CD4-positive, alpha-beta T cell treated with Interleukin-4 for 1 hour (primary cell): ENCODE measurements at places on chromosomes 7 and 10.

- DNase-seq: no peak
Measured at GRCh38 chr7:108124820-108125219, 5.3 kb downstream of the LAMB4 start.

- no peak for DNase-seq
Measured at GRCh38 chr7:148914208-148914777, 30.2 kb upstream of the EZH2 start.

DNA sequence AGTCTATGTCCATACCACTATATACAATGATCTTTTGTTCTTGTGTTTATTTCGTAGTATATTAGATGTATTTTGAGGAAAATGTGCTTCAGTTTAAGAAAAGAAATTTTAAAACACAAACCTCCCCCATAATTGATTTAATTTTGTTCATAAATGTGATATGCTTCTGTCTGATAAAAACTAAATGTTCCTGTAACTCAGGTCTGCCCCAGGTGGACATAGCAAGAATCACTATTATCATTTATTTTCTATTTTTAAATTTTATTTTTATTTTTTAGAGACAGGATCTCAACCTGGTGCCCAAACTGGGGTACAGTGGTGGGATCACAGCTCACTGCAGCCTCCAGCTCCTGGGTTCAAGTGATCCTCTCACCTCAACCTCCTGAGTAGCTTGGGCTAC, 43.2 kb downstream of the BEND7 start:
- no peak for DNase-seq

DNA sequence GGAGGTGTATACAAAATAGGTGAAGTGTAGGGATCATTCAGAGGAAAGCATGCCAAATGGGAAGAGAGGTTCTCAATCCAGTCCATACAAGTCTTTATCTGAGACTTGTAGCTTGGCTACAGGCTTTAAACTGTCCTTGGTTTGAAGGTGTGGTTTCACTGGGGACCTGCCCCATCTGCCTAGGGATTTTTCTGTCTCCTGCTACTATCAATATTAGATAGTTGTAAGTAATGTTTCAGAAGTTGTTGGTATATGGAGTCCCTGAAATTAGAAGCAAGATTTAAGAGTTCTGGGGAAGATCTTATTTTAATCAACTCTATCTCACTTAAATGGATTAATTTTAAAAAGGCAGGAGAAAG, 100.9 kb downstream of the ANKRD7 start:
- DNase-seq: no peak

DNA sequence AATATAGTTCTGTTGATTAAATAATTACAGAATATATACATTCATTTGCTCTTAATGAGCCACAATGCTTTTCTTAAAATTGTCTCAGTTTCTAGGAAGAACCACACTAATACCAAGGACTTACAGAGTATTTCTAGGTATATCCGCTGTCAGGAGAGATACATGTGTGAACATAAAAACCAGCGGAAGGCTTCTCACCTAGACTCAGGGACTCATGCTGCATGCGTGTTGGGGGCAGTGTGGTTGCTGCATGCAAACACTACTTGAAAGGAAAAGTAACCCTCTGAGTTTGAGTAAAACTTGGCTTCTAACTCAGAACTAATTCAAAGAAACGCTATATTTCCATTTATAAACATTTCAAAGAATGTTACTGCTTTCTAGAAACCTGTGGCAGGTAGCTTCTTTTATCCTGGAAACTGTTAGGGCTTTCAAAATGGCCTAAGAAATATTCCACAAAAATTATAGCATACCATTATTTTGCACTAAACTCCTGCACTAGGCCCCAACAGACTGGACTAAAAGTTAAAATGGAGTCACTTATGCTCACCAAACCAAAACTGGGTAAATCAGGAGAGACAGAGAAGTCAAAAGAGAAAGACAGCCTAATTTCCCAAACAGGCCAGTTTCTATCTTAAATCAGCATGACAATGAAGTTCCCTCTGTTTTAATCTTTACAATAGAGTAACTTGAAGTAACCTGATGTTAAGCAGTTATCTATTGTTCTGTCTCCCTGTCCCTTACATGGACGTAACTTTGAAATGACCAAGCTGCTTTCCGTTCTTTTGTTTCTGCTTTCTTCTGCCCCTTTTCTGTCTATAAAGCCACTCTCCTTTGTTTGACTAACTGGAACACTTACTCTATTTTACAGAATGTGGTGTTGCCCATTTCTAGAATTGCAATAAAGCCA, 95.2 kb upstream of the FAM133B start:
- DNase-seq: peak; percentile 70

DNA sequence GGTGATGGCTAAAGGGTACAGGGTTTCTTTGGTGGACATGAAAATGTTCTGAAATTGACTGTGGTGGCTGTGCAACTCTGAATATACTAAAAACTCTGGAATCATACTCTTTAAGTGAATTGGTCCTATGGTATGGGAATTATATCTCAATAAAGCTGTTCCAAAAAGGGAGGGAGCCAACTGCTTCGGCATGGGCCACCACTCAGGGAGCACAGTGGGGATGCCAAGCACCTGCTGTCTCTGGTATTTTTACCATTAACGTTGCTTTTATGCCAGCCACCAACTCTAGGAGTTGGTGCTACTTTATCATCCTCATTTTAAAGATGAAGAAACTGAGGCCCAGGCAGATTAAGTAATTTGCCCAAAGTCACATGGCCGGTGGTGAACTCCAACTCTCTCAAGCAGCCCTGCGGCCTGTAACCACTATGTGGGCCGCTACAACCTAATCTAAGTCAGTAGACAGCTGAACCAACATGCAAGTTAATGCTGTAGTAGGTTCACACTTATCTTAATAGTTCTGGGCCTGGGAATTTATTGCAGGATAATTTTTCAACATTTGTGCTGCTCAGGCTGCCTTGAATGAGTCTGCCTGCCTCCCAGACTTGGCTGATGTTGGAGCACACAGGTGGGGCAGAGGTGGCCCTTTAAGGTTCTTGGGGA, 20.8 kb downstream of the SH3PXD2A start:
- DNase-seq: no peak

DNA sequence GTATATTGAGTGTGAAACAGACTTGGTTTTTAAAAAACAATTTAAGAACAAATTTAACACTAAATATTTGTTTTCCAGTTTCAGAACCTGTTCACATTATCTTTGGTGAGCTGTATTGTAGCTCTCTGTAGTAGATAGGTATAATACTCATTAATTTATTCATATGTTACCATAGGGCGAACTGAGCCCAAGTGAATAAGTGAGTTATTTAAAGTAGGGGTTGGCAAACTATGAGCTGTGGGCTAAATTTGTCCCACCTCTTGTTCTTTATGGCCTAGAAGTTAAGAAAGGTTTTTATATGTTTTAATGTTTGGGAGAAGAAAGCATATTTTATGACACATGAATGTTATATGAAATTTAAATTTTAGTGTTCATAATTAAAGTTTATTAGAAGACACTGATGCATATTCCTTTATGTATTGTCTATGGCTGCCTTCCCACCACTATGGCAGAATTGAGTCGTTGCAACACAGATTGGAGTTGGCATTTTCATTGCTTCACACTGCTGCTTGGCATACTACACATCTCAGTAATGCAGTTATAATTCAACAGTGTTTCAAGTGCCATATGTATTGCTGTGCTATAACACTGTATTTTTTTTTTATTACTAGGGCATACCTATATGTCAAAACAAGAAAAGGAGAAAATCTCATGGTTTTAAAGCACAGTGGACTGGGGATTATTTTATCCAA, 146.5 kb downstream of the ADK start:
- DNase-seq: no peak

DNA sequence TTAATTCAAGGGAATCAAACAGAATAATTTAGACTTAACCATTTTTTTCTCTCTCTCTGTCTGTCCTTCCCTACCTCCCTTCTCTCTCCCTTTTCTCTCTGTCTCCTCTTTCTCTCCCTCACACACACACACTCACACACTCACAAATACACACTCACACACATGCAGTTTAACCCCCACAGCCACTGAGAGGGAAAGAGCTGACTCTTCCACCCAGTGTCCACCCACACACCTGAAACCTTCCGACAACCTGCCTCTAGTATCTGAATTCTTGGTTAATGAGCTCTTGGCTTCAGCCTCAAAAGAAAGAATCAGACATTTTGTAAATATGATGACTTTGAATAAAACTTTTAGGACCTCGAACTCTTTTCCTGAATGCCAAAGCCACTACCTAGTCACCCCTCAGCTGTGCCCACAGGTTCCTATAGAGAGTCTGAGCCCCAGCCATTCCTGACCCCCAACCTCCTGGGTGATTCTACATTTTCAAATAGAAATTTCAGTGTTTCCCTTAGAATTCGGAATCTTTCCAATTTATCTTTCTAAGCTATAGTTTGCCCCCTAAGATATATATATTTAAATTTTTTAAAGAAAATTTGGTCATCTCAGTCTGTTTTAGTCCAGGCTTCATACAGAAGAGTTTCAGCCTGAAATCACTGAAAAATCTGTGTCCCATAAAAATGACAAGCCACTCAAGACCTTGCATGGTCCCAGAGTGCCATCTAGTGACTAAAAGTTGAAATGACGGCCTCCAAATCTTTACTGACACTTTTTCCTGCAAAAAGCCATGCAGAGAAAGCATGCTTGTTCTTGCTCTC, 202.8 kb downstream of the IPMK start:
- DNase-seq: no peak

- DNase-seq: no peak
Measured at GRCh38 chr7:96789914-96790313, 80.3 kb upstream of the SEM1 start.

DNA sequence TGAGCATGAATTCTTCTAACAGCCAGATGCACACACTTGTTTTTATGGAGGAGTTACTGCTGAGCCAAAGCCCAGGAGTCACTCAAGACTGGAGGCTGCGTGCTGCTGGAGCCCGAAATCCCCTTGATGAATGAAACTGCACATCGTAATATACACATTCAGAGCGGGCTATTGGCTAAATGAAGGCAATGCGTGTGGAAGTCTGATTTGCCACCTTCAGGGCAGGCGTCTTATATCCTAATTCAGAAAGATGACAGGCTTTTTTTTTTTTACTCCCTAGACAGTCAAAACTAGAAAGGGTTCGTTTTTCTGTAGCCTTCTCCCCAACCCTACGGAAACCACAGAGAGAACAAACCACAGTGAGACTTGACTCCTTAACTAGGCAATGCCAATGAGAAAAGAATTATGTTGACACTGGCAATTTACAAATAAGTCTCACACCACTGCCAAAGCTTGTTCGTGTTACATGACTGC, 227.2 kb upstream of the KLF14 start:
- DNase-seq: peak; percentile 86

- no peak for DNase-seq
Measured at GRCh38 chr7:82674268-82674667, 230.7 kb upstream of the CACNA2D1 start.

- DNase-seq: no peak
Measured at GRCh38 chr10:96034625-96035024, 8.8 kb upstream of the CCNJ start.

- DNase-seq: no peak
Measured at GRCh38 chr10:53697038-53697437, 924.5 kb upstream of the MBL2 start.

DNA sequence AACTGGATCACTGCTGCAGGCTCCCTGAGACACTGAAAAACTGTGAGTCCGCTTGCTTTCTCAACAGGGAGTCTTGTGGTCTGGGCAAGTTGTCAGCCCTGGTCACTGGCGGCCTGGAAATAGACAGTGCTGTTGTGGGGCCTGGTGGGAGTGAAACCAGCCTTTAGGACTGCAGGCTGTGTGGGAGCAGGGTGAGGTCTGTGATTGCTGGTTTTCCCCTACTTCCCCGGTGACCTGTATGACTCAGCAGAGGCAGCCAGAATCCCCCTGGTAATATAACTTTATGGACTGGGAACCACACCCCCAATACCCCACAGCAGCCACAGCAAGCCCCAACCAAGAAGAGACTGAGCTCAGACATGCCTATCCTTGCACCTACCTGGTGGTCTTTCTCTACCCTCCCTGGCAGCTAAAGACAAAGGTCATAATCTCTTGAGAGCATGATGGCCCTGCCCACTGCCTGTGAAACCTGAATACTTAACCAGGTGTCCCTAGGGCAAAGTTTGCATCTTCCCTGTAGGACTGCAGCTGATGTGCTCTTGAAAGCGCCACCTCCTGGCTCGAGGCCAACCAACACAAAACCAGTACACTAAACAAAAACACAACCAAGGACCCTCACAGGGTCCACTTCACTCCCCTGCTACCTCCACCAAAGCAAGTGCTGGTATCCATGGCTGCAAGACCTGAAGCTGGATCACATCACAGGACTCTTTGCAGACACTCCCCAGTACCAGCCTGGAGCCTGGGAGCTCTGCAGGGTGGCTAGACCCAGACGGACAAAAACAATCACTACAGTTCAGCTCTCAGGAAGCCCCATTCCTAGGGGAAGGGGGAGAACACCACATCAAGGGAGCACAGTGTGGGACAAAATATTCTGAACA, 7.2 kb upstream of the ADAM22 start:
- no peak for DNase-seq

DNA sequence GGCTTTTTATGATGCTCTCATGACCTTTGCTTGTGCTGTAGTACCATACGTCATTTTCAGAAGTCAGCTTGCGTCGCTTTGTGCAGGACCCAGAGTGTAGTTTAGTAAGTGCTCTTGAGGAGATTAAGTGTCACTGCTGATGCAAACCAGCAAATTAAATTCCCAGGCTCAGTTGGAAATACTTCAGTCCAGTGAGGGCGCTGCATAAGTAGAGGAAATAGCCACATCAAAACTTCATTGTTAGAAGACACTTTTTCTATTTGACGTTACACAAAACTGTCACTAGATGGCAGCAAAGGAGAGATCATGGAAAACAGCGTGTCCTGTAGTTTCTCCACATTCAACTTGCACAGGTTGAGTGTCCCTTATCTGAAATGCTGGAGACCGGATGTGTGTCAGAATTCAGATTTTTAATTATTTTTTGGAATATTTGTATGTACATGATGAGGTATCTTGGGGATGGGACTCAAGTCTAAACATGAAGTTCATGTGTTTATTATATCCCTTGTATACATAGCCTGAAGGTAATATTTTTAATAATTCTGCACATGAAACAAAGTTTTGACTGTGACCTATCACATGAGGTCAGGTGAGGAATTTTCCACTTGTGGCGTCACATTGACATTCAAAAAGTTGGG, 7.9 kb downstream of the ZNF22 start:
- peak; percentile 75 for DNase-seq

- no peak for DNase-seq
Measured at GRCh38 chr10:120998251-120998650, 147.1 kb downstream of the WDR11 start.

- no peak for DNase-seq
Measured at GRCh38 chr10:10350050-10350449, 667.6 kb upstream of the CELF2 start.

- no peak for DNase-seq
Measured at GRCh38 chr7:147022056-147022455, 905.5 kb downstream of the CNTNAP2 start.
